ENCODE measurements at places on chromosomes 4 and X. TPM values are rescaled to one million over a fixed set of nuclear protein-coding genes. Genes with fewer than 3 reads are reported as not detected.

DNA sequence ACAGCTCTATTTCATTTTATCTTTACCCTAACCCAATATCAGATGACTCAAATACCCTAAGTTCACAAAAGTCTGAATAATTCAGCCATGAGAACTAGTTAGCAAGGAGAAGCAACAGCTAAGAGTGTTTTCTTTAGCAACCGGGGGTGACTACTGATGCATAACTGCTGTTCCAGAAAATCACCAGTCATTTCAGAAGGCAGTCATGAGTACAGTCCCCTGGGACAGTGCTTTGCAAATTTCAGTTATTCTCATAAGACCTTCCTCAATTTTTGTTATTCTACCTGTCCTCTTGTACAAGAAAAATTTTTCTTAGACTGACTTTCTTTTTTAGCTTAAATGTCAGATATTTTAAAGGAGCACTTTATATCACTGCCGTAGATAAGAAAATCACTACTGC is 16.4 kb downstream of the BANK1 start:
- DNase-seq = no peak

- no peak for DNase-seq
Measured at GRCh38 chr4:133943081-133943480, 258.5 kb downstream of the PABPC4L start.

DNA sequence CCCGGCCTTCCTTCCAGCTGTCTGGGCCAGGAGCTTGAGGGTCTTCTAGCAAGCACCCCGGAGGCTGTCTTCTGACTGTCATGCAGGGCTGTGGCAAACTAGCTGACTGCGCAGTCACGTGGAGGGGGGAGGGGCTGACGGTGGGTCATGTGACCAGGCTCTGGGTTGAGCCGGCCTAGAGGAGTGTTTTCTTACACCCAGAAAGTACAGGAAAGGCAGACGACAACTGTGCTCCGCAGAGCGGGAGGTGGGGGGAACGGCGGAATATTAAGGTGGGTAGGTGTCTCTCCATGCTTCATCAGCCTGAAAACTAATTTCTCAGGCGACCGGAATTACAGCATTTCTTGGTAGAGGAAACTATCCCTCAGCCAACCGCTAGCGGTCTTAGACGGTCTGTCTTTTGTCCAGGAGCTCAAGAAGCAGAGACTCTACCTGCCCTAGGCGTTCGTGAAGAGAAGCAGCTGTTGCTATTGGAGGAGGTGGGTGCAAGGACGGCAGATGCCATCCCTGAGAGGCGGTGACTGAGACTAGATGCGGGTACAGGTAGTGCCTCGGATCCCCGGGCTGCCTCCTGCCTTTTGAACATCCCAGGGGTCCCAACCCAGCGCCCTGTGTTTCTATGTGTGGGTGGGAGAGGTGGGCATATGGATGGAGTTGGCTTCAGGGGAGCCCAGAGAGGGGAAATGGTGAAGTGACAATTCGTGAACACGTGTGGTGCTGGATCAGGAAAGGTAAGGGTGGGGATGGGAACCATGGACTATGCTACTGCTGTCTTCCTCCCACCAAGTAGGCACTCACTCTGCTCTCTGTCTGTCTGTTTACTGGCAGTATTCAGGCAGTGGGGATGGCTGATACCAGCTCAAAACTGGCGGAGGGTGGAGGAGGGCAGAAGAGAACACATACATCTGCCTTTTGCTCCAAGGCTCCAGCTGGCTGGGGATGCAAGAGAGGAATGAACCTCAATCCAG is 8.8 kb downstream of the GPRASP1 start:
- peak; percentile 93 for DNase-seq

DNA sequence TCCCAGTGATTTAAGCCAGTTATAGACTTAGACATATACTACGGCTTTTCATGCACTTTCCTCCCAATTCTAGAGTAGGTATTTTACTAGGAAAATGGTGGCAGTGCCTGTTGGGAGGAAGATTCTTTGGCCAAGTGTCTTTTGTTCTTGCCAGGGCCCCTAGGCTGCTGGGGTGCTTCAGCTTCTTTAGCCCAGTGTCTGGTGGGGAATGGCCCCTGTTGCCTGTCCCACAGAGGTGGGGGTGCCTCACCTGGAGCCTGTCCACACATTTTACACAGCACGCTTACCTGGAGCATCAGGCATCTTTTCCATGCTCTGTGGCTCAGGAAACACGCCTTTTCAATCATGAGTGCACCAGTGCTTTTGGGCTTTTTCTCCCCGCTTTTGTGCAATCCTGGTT is 33.2 kb upstream of the MSANTD1 start:
- DNase-seq = no peak

Gene RBMXL3
- total RNA-seq = not detected

- no peak for DNase-seq
Measured at GRCh38 chrX:71140440-71140839, 4.2 kb upstream of the NLGN3 start.

Data from mucosa of descending colon (tissue), 3 donors.